NCI-H1694 (cell line): ENCODE measurements at places on chromosomes 6 and 20.
A peak's percentile ranks its signal among the peaks of the same experiment; 100 is the strongest.

GRCh38 chr6:100350139-100350538 is 114.6 kb downstream of the SIM1 start:
- no peak for DNase-seq

DNA sequence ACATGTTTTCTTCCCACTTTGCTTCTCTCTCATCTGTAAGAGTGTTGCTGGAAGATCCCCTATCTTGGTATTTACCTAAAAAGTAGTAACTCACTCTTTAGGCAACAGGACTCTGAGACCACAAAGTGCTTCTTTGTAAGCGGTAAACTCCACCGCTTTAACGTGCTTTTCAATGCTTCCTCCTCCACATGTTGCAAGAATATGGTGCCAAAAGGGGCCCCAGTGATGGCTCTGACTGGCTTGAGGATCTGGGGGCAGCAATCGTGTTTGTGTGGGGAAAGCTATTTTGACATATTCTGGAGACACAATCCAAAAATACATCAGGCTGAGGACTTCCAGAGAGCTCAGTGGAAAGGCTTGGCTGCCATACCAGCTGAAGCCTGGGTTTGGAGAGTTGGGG is 12.4 kb upstream of the CPNE5 start:
- DNase-seq = no peak

GRCh38 chr6:32974541-32975308 is 6.3 kb downstream of the BRD2 start:
- no peak for DNase-seq

GRCh38 chr6:164266851-164267250 is 852.3 kb downstream of the QKI start:
- DNase-seq = no peak

DNA sequence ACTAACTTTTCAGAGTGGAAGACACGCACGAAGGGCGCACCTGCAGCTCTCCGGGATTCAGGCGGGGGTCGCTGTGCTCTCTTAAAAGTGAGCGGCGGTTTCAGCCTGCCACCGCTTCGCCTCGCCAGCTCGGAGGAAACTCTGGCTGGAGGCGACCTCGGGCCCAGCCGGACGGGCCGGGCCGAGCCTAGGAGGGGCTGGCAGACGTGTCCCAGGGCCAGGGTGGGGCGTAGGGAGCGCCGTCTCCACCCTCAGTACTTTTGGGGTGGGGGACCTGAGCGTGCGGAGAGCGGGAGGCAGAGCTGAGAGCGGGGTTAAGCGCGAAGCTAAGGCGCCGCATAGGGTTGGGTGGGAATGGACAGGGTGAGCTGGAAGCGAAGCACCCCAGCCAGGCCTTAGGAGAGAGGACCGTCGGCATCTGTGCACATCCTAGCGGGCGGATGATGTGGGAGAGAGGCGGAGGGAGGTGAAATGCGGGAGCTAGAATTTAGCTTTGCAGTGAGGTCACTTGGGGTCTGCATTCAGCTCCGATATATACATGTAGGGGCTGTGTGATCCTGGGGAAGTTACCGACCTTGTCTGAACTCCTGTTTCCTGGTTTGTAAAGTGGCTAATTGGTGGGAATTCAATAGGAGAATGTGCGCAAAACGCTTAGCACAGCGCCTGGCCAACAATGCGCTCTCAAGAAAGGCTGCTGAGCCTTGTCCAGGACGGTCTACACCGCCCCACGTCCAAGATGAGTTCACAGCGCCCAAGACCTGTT is 6.5 kb upstream of the TFAP2A start:
- DNase-seq = no peak

DNA sequence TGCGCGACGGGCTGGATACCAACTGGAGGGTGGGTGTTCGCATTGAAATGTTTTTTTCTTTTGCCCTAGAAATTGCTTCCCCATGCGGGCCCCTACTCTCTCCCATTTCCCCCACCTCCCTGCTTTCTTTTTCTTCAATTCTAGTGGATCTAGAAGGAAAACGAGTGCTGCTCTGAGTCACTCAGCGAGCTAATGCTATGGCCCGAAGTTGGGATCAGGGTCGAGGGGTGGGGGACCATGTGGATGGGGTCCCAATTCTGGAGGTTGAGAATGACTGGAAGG is 71.5 kb downstream of the SOX4 start:
- DNase-seq = no peak

DNA sequence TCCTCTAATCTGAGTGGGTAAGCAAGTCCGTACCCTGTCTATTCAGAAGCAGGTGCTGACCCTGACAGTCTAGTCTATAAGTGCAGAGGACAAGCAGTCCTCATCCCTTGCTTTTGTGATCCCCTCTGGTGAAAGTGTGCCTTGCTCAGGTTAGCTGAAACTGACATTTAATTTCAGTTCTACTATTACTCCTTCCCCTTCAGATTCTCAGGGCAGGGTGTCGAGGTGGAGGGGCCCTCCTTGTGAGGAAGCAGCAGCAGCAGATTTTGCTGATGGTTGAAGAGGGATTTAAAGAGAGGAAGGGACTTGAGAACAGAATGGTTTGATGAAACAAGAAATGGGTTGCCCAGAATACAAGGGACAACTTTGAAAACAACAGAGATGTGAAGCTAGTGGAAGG is 309.3 kb downstream of the CLIC5 start:
- DNase-seq = no peak

DNA sequence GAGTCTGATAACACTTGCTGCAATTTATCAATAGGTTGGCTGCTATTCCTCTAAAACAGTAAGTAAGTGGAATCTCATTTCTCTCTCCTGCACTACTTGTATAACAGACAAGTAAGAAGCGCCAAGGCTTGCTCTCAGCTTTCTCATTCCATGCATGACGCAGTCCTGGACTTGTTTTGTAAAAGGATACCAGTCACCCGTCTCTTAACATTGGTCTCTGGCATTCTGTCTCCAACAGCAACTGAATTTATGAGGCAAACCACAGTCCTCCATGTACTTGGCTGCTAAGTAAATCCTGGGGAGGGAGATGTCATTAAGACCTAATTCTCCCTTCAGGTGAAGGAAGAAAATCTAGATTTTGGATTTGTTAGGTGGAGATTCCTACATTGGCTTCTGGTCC is 115.4 kb downstream of the OPN5 start:
- DNase-seq = no peak

- DNase-seq = no peak
These were observed 50.4 kb downstream of the YTHDF1 start for GRCh38 chr20:63165356-63166192.

DNA sequence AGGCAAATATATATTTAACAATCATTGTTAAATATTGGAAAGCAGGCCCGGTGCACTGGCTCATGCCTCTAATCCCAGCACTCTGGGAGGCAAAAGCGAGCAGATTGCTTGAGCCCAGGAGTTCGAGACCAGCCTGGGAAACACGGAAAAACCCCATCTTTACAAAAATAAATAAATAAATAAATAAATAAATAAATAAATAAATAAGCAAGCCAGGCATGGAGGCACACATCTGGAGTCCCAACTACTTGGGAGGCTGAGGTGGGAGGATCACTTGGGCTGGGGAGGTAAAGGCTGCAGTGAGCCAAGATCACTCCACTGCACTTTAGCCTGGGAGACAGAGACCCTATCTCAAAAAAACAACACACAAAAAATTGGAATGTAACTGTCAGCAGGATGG is 53.7 kb downstream of the ZFP64 start:
- DNase-seq = no peak

DNA sequence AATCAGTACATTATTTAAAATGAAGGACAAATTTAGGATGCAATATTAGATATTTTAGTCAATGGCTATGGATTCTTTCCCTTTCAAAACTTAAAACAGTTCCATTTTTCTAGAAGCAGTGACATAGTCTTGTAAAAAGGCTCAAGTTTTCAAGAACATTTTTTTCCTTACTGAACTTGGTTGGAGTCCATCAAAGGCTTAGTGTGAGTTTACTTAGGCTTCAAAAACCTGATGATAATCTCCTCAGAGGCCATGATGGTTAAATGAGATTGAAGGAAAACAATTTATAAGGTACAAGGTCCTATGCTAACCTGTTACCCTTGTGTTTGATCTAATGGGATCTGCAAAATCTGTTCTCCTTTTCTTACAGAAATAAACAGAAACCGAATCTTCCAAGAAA is 531.8 kb downstream of the UTRN start:
- no peak for DNase-seq

GRCh38 chr6:154164397-154164796 is 125.4 kb downstream of the OPRM1 start:
- no peak for DNase-seq

GRCh38 chr6:8180327-8181159 is 78.2 kb upstream of the EEF1E1 start:
- no peak for DNase-seq

- no peak for DNase-seq
These were observed 7.8 kb downstream of the SYNGAP1 start for GRCh38 chr6:33427585-33428223.

- no peak for DNase-seq
These were observed 288.3 kb downstream of the TPBG start for GRCh38 chr6:82651845-82652335.

DNA sequence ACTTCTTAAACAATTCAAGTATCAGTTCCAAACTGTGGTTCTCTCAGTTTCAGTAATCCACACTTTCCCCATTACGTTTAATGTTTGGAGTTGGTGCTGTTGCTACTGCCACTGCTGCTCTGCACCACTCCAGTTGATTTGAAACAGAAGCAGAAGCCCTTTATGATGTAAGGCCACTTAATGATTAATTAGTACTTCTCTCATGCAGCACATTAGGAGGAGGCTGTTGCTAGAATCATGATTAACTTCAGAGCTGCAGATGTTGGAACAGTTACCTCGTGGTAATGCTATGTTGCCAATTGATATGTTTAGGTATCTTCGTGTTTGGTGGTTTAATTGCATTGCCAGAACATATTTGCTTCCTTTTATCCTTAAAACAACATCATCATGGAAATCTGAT is 986.2 kb upstream of the CITED2 start:
- no peak for DNase-seq

- DNase-seq = no peak
These were observed 335.1 kb downstream of the HDGFL1 start for GRCh38 chr6:22904431-22904830.

DNA sequence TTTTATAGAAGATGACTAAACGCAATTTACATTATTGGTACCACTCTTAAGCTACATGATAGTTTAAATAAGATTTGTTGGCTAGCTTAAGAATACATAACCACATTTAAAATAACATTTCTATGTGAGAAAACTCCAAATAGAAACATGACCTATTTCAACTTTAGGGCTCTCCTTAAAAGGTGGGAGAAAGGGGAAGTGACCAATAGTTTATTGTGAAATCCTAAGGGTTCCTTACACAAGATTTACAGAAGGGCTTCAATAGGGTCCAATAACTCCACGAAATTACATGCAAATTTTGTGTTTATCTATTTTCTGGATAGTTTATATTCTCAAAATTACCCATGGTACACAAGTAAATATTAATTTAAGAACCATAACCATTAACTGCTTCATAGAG is 91.6 kb upstream of the DST start:
- no peak for DNase-seq

DNA sequence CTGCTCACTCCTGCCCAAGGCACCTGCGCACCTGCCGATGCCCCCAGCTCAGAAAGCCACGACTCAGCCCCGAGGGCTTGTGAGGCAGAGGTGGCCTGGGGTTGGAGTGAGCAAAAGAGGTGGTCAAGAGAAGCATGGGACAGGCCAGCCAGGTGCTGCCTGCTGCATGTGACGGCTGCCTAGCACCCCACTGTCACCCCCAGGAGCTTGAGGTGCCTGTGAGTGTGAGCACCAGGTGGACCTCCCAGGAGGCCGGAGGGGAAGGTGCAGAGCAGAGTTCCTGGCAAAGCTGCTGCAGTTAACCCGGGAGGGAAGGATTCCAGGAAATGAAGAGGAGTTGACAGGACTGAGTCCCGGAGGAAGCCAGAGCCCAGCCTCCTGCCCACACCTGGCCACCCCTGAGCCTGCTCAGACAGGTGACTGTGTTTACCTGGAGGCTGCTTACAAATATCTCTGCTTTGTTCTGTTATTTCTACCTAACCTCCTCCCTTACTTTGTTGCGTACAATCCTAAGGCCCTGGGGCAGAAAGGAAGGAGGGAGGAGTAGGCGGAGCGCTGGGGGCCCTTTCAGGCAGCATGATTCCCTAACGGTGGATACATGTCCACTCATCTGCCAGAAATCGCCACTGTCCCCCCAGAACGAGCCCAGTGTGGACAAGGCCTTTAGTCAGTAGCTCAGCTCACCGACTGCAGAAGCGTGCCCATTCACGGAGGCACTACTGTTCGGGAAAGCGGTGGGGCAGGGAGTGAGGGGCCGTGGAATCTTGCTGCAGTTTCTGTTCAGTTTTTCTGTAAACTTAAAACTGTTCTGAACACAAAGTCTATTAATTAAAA is 87.5 kb upstream of the MPC1 start:
- DNase-seq = no peak

GRCh38 chr6:56764081-56764566 is 121.4 kb upstream of the DST start:
- peak; percentile 7 for DNase-seq

DNA sequence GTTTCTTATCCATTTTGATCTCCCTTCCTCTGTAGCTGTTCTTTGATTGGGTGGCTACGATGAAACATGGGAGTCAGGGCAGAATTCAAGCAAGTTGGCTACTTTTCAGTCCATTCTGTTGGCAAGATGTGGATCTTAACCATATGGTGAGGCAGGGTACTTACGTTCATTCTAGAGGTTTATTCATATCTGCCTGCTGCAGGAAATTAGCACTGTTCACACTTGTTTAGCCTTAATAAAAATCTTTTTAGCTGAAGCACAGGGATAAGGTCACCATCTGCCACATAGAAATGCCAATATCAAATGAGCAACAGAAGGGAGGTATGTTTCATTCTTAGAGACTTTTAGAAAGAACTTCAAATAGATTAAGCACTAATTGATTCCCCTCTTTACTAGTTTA is 83.9 kb downstream of the GRIK2 start:
- peak; percentile 83 for DNase-seq

GRCh38 chr6:21137700-21138335 is 455.7 kb upstream of the SOX4 start:
- DNase-seq = no peak

- DNase-seq = no peak
These were observed 43.4 kb downstream of the SRC start for GRCh38 chr20:37389241-37389747.

DNA sequence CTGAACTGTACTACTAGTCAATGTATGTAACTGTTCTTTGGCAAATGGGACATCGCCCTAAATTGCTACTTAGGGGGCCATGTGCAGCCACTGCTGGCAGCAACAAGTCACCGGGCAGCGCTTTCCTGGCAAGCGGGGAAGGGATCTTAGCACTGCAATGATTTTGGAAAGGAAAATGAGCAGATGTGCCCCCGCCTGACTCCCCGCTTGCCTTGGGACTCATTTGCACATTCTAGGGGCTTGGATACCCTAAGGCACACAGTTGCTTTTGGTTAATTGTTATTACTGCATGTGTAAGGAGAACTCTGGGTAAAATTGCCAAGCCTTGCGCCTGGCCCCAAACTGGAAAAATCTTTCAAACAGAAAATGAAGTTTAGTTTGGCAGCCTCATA is 32.2 kb downstream of the CD83 start:
- no peak for DNase-seq

DNA sequence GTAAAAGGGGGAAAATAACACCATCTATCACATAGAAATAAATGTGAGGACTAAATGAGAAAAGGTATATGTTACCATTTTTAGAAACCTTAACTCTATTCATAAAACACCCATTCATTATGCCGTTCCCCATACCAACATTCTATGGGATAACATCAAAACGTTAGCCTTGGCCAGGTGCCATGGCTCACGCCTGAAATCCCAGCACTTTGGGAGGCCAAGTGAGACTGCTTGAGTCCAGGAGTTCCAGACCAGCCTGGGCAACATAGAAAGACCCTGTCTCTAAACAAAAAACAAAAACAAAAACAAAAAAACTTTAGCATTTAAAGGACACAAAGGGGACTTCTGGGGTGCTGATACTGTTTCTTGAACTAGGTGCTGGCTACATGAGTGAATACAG is 1.3 kb downstream of the PIGU start:
- no peak for DNase-seq
